Erythroblast (primary cell): ENCODE measurements at places on chromosomes 5 and 9.

DNA sequence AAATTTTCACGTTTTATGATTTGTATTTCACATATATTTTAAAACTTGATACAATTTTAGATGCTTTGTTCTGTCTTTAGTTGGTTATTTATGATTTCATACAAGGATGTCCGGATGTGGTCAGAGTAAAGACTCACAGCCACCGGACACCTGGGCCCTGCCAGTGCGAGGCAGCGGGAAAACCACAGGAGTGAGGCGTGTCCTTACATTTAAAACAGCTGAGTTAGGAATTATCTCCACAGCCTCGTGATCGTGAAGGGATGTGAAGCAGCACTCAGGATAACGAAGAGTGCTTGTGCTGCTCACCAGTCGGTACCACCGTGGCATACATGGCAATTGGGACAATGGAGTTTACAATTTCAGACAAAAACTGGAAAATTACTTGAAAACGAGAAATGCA lies 14.0 kb downstream of the SNX18 start:
- DNase-seq = no peak

- no peak for DNase-seq
Measured at GRCh38 chr9:130973686-130974281, 34.7 kb upstream of the FIBCD1 start.

DNA sequence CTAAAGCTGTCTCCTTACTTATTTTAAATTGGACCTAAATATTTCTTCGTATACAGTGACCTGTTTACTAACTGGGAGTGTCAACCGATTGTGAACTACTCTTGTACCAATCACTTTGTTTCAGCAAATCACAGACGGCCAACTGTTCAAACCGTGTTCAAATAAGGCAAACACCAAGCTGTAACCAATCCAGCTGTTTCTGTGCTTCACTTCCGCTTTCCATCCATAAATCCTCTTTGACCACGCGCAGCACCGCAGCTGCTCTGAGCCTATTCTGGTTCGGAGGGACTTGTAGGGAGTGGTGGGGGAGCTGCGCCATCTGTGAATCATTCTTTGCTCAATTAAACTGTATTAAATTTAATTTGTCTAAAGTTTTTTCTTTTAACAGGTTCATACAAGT lies 4.8 kb upstream of the FAM240B start:
- no peak for DNase-seq

GRCh38 chr5:149731332-149731616 lies 1.2 kb downstream of the PPARGC1B start:
- no peak for DNase-seq

- no peak for DNase-seq
Measured at GRCh38 chr5:109230369-109230768, 179.4 kb downstream of the PJA2 start.

DNA sequence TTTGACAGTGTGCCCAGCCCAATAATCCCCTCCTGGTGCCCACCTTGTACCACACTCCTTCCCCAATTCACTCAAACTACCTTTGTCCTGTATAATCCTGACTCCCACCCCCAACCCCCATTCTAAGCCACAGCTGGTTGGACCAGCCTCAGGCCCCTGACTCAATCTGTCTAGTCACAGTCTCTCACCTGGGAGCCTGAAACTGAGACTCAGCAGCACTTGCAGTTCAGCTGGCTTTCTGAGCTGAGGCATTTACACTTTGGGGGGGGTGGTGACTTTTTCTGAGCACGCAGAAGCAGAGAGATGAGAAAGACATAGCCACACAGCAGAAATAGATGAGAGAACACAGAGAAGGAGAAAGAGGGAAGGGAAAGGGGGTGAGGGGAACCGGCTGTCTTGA lies 247.3 kb downstream of the MAN2A1 start:
- no peak for DNase-seq
